HepG2 (cell line): ENCODE measurements at places on chromosomes 16 and 17. TPM values are rescaled to one million over a fixed set of nuclear protein-coding genes. Genes with fewer than 3 reads are reported as not detected.

C17orf100 gene
- 8.7 and 10.1 TPM in 2 replicates for polyA plus RNA-seq

LITAFD gene
- polyA plus RNA-seq: 0.14 TPM in 1 of 2 replicates, not detected in the other

ZNF213 gene
- 0.59 and 0.77 TPM in 2 replicates for polyA plus RNA-seq

BLTP2 gene
- 66.9 and 80.9 TPM in 2 replicates for polyA plus RNA-seq

KRTAP1-5 gene
- polyA plus RNA-seq: 0.07 and 0.09 TPM in 2 replicates

KIF18B gene
- polyA plus RNA-seq: 13.2 and 15.2 TPM in 2 replicates

TMEM235 gene
- polyA plus RNA-seq: not detected in 2 replicates

- H3K4me1 ChIP-seq: no peaks in the 10 kb centered on the region
- H3K4me3 ChIP-seq: no peak overlapping the region
- peaks cover 6% of the 10 kb centered on the region; the same call in 1 of the 3 replicates for H3K27me3 ChIP-seq
- no peaks in the 10 kb centered on the region for H3K36me3 ChIP-seq
Observed at GRCh38 chr17:34892461-34893249, 68.6 kb downstream of the CCT6B start.

GRCh38 chr17:80423536-80424225 lies 8.7 kb downstream of the ENDOV start:
- H3K4me1 ChIP-seq: no peaks in the 10 kb centered on the region
- no peak overlapping the region for H3K4me3 ChIP-seq
- no peak overlapping the region for H3K27ac ChIP-seq
- 0 out of 3 replicates have a peak, but pooled peaks cover 4% of the 10 kb centered on the region for H3K36me3 ChIP-seq

DNA sequence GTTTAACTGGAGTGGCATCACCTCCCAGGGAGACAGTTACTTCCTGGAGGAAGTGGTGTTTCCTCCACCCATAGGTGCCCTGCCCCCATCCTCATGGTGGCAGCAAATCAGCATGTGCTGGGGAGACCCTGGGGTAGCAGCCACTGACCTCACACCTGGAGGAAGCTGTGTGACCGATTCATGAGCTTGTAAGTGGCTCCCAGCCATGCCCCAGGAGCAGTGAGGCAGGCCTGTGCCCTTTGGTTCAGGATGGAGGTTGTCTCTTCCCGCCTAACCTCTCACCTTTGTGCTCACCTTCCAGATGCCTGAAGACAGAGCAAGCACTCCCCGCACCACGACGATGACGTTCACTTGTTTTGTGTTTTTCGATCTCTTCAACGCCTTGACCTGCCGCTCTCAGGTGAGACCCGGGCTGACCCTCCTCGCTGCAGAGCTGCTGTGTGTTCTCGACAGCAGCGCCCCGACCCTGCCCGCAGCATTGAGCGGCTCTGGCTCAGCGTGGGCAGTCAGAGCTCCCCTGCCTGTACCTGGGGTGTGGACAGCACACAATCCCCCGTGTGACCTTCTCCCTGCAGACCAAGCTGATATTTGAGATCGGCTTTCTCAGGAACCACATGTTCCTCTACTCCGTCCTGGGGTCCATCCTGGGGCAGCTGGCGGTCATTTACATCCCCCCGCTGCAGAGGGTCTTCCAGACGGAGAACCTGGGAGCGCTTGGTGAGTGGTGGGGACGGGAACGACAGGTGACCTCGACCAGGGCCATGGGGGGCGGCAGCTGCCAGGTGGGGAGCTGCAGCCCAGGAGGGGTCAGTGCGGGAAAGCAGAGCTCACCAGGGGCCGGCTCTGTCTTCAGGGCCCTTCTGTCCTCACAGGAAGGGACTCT lies 42.8 kb downstream of the MEAK7 start:
- H3K27ac ChIP-seq: no peak overlapping the region
- no peak for DNase-seq
- no peaks in the 10 kb centered on the region; the same call in 1 of the 2 replicates for H3K36me3 ChIP-seq
- no peak overlapping the region for H3K4me3 ChIP-seq
- H3K4me1 ChIP-seq: no peaks in the 10 kb centered on the region
- no peaks in the 10 kb centered on the region for H3K27me3 ChIP-seq

DNA sequence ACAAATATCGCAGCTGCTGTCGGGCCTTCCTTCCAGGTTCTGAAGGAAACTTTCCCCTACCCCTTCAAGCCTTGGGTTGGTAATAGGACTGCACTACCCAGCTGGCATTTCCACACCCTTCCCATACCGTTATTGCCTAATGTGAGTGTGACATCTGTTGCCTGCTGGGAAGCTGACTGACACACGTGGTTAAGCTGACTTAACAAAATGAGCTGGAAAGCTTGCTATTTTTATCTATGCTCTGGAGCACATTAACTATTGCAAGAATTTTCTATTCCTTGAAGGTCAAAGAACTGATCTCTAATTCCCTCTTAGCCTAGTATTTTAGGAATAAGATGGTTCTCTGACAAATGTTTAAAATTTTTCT lies 79.5 kb downstream of the PMP22 start:
- no peaks in the 10 kb centered on the region for H3K4me1 ChIP-seq
- no peak overlapping the region for H3K4me3 ChIP-seq
- no peaks in the 10 kb centered on the region; the same call in 1 of the 2 replicates for H3K27me3 ChIP-seq
- H3K27ac ChIP-seq: no peak overlapping the region
- no peak for DNase-seq

DNA sequence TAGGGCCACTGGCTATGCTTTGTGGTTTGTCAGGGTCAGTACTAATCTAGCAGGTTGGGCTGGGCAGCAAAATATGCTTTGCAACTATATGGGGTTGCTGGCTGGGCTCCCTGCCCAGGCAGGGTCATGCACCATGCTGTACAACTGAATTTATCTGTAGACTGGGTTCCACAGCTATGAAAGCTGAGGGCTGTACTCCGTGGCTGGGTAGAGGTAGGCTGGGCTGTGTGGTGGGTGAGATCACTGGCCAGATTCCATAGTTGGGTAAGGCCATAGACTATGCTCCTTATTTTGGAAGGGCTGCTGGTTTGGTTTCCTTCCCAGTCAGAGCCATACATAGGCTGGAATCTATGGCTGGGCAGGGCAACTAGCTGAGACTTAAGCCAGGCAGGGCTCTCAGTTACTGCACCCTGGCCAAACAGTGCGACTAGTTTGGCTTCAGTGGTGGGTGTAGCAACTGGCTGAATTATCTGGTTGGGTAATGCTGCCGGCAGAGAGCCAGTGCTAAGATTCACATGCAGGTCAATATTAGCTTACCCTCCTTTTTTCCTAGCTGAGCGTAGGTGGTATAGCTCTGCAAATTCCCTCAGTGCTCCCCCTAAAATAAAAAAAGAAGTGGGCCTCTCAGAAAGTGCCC lies 769.1 kb upstream of the CDH8 start:
- H3K27ac ChIP-seq: no peak overlapping the region
- DNase-seq: no peak
- no peaks in the 10 kb centered on the region for H3K36me3 ChIP-seq
- H3K4me3 ChIP-seq: no peak overlapping the region

GRCh38 chr16:46607529-46607928 lies 13.7 kb downstream of the SHCBP1 start:
- no peak overlapping the region for H3K27ac ChIP-seq
- H3K36me3 ChIP-seq: peaks cover 13% of the 10 kb centered on the region
- no peak overlapping the region for H3K4me3 ChIP-seq
- no peaks in the 10 kb centered on the region for H3K27me3 ChIP-seq
- H3K4me1 ChIP-seq: no peaks in the 10 kb centered on the region

- no peak for DNase-seq
- H3K4me3 ChIP-seq: no peak overlapping the region
- no peaks in the 10 kb centered on the region for H3K36me3 ChIP-seq
- no peak overlapping the region for H3K27ac ChIP-seq
- no peaks in the 10 kb centered on the region for H3K27me3 ChIP-seq
- H3K4me1 ChIP-seq: no peaks in the 10 kb centered on the region
Observed at GRCh38 chr17:36117505-36118382, 14.1 kb downstream of the CCL4 start.

GRCh38 chr16:24853830-24854229 lies 8.1 kb downstream of the SLC5A11 start:
- H3K4me1 ChIP-seq: peaks cover 18% of the 10 kb centered on the region
- H3K27ac ChIP-seq: no peak overlapping the region
- H3K36me3 ChIP-seq: no peaks in the 10 kb centered on the region

DNA sequence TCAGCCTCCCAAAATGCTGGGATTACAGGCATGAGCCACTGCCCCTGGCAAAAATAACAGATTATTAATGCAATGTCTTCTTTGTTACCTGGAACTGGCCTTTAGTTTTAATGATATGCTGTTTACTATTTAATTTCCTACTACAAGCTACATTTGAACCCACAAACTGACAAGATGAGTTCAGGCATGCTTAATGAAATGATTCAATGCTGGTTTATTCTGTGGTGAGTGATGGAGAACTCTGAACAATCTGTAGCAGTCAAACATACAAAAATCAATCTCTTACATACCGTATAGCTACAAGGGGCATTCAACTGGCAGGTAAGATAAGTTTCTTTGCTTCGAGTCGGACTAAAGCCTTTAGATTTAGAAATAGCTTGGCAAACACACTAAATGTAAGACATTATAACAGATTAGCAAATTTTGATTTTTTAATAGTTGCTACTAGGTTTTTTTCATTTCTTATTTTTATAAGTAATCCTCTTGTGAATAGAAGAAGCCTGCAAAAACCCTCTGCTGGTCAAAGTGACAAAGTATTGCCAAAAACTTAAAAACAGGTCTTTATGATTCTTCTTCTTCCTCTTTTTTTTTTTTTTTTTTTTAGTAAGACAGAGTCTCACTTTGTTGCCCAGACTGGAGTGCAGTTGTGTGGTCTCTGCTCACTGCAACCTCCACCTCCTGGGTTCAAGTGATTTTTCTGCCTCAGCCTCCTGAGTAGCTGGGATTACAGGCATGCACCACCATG lies 138.5 kb downstream of the SSH2 start:
- no peaks in the 10 kb centered on the region for H3K4me1 ChIP-seq
- H3K27ac ChIP-seq: no peak overlapping the region
- no peaks in the 10 kb centered on the region for H3K27me3 ChIP-seq
- H3K4me3 ChIP-seq: no peak overlapping the region
- H3K36me3 ChIP-seq: no peaks in the 10 kb centered on the region

DNA sequence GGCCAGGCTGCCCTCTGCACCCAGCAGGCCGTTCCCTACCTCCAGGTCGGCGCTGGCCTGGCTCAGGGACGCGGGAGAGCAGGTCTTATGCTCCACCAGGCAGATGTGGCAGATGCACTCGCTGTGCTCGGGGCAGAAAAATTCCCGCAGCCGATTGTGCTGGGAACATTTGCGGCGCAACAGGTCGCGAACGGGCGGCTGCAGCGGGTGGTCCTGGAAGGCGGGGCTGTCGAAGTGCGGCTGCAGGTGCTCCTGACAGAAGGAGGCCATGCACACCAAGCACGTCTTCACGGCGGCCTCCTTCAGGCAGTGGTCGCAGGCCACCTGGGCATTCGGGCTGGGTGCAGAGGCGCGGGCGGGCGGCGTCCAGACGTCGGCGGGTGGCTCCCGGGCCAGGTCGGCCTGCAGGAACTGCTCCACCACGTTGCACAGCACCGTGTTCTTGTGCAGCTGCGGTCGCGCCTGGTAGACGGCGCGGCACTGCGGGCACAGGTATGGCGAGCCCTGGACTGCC lies 439 bp downstream of the TRIM25 start:
- H3K4me3 ChIP-seq: peak overlapping the region; percentile 98
- no peak for DNase-seq
- H3K27me3 ChIP-seq: no peaks in the 10 kb centered on the region

DNA sequence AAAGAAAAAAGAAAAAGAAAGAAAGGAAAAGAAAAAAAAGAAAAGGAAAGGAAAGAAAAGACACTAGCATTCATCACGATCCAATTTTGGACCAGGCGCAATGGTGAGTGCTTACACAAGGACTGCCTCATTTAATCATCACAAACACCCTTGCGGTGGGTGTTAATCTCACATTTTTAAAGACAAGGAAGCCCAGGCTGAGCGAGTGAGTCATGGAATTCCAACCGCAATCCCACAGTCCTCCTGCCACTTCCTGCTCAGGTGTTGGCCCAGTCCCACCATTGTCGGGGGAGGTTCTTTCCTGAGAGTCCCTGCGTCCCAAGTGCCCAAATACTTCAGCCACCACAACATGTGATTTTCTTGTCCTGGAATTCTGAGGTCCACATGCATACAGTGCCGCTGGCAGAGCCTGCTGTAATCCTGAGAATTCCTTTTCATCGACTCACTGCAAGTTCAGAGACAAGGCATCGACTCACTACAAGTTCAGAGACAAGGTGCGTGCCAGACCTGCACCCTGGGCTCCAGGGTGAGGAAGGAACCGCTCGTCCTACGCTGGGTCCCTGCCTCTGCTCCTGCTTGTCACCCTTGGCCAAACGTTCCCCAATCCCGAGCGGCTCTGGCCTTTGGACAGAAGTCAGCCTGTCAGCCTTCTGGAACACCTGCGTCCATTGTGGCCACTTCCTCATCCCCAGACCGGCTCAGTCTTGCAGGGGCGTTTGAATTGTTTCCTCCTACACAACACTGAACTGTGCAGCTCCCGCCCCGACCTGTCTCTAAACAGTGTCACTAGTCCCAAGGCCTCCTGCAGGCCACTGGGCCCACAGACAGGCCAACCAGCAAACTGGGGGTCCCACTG lies 5.8 kb downstream of the ZG16B start:
- DNase-seq: peak; percentile 72
- no peaks in the 10 kb centered on the region for H3K36me3 ChIP-seq
- peaks cover 44% of the 10 kb centered on the region for H3K4me1 ChIP-seq
- peak overlapping the region; percentile 35 for H3K4me3 ChIP-seq
- no peak overlapping the region for H3K27ac ChIP-seq
- peaks cover 2% of the 10 kb centered on the region; the same call in 1 of the 2 replicates for H3K27me3 ChIP-seq
